ENCODE measurements at places on chromosomes 6 and 20. TPM values are rescaled to one million over a fixed set of nuclear protein-coding genes. Genes with fewer than 3 reads are reported as not detected.

The MOG gene
- not detected for total RNA-seq

DNA sequence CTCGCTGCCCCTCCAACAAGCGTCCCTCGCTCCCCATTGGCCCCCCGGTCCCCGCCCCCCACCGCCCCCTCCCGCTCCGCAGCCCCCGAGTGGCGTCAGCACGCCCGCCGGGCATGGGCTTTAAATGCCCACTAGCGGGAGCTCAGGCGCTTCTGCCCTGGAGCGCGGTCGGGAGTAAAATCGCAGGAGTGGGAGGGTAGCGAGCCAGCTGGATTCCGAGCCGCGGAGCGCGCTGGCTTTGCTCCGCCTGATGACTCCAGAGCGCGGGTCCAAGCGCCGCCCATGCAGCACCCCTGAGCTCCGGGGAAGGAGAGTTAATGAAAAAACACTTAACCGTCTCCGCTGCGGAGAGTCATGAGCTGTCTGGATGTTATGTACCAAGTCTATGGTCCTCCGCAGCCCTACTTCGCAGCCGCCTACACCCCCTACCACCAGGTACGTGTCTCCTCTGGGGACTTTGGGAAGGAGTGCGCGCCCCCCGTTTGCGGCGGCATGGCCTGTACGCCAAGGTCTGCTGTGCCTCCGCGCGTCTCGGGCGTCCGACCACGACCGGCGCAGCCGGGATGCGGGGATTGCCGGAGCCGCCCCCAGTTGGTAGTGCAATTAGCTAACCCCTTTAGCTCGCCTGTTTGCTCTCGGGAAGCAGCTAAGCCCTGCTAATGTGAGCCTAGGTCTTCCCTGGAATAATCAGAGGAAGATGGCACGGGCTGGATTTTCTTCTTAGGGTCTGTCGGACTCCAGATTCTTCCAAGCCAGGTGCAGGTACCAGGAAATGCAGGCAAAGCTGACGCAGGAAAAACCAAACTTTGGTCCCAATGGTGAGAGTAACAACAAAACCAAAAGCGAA, at the start of gene VGLL2:
TSS of gene VGLL2 (plus strand) at position 149 of the 847 bp plus-strand sequence. CDS start at position 355, 206 bp downstream.
- no peak for DNase-seq

DNA sequence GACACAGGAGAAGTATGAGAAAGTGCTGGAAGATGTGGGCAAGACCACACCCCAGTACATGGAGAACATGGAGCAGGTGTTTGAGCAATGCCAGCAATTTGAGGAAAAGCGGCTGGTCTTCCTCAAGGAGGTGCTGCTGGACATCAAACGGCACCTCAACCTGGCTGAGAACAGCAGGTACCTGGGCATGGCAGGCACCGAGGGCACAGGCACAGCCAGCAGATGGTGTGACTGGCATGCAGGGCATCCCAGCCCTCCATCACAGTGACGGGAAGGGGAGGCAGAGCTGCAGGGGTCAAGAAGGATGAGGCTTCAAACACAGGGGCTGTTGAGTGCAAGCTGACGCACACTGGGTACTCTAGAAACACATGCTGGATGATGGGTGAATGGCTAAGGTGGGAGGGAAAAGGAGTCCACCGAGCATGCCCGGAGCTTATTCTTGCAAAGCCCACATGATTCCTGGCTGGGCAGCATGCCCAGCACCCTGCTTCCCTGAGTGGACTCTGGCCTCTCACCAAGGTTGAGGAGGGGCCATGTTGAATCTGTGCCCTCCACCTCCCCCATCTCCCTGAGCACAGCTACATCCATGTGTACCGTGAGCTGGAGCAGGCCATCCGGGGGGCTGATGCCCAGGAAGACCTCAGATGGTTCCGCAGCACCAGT, 26.3 kb downstream of the SPDEF start:
- no peak for DNase-seq

- DNase-seq, result no peak
Measured at GRCh38 chr20:8335495-8336195, 203.6 kb downstream of the PLCB1 start.

The EEF1A2 gene
- 1.5 TPM for total RNA-seq

DNA sequence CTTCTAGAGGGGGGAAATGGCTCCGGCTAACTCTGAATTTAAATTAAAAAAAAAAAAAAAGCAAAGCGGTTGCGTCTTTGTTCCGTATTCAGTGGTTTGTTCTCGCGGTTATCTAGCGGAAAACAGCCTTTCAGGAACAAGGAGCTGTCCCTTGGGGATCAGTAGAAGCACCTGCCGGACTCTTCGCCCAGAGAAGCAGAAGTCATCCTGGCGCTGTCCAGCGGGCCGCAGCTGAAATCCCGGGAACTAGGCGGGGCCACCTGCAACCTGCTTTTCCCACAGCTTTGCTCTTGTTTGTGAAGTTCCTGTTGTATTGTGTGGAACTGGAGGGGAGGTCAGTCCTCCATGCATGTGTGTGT, 43.9 kb upstream of the GJE1 start:
- no peak for DNase-seq

DNA sequence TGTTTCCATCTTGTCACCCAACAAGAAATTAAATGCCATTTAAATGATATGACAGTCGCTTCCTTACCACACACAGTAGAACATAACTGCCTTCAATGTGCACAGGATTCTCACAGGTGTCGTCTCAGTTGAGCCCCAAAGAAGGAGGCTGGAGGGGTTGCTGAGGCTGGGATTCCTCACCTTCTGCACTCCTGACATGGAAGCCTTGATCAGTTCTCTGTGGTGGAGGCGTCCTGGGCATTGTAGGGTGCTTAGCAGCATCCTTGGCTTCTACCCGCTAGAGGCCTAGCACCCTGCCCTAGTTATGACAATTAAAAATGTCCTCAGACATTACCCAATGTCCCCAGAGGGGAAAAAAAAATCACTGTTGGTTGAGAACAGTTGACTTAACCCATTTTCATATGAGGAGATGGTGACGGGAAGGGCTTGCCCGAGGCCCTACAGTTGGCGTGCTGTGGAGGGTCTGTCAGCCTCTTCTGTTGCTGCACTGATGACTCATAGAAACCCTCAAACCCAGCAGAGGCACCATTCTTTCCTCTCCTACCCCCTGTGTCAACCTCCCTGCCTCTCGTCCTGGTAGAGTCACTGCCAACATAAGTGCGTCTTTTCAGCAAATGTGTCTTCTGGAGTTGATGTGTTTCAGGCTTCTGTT, 19.3 kb upstream of the ZNF831 start:
- no peak for DNase-seq

- DNase-seq, result no peak
Measured at GRCh38 chr20:57049296-57049695, 217.1 kb downstream of the BMP7 start.

The FOXP4 gene
- 7.6 TPM for total RNA-seq

- DNase-seq, result no peak
Measured at GRCh38 chr6:71388856-71389527, 100.4 kb downstream of the OGFRL1 start.

The ZBP1 gene
- total RNA-seq, result 10.4 TPM

DNA sequence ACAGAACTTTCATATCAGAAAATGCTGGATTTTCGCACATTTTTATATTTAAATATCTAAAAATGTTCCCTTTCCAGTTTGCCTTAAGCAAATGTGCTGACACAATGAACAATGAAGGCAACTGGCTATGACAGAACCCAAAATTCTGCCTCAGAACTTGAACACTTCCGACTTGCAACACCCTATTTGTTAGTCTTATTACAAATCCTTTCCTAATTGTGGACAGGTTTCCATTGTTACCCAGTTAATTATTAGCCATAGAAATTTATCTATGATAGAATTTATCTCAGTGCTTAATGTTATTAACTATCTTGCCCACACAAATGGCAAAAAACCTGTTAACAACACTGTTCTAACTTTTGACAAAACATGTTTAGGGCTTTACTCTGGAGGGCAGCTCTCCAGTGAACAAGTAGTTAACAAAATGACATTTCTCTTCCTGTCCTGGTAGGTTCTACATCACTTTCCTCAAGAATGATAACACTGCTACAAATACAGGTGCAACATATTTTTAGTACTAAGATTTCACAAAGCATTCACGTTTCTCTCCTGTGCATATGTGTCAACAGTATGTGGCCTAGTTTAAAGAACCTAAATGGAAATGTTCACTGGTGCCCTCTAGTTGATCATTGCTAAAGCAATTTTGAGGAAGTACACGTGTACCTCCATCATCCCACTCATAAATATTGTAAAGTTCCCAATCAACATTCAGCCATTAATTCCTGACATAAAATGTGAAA, 58.4 kb downstream of the HIVEP2 start:
- DNase-seq, result peak; percentile 53

DNA sequence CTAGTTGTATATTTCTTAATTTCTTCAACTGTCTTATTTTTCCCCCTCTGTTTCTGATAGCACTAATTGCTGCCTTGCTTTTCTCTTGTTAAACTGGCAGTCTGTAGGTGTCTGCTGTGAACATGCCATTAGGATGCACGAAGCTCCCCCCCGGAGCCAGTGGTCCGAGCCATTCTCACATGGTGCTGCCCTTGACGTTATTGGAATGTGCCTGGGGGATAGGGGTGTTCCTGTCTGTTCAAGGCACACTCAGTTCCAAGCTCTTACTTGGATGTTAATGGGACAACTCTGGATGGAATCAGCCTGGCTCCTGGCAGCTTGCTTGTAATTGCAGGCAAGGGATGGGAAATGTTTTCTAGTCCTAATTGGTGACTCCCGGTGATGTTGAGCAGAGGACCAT, 68.4 kb downstream of the RREB1 start:
- DNase-seq, result no peak

The CST2 gene
- total RNA-seq, result not detected

DNA sequence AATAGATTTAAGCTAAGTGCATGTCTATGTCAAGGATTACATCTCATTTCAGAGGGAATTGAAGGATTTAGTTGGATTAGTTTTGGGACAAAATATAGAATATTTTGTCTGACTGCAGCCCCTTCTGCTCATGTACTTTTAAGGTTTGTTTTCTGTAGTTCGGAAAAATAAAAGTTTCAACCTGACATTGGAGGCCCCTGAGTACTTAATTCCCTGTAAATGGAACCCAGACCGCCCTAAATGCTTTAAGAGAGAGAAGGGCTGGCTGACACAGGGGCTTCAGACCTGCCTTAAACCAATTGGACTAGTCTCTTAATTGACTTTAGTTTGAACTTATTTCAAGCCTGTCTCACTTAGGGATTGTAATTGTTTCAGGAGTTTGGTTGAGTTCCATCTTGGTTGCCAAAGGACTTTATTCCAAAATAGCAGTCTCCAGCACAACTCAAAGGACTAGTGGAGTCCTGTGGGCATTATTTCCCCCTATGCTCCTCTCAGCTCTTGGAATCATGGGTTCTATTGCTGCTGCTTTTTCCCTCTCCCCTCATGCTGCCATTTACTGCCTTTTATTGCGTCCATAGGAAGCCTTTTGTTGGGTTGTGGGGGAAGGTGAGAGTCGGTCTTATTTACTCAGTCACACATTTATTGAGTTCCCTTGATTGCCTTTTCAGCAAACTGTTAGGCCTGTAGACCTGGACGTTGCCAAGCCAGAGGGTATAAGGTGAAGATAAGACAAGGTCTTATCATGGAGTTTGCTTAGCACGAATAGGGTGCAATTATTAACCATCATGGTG, 14.5 kb downstream of the BRD2 start:
- DNase-seq, result no peak

DNA sequence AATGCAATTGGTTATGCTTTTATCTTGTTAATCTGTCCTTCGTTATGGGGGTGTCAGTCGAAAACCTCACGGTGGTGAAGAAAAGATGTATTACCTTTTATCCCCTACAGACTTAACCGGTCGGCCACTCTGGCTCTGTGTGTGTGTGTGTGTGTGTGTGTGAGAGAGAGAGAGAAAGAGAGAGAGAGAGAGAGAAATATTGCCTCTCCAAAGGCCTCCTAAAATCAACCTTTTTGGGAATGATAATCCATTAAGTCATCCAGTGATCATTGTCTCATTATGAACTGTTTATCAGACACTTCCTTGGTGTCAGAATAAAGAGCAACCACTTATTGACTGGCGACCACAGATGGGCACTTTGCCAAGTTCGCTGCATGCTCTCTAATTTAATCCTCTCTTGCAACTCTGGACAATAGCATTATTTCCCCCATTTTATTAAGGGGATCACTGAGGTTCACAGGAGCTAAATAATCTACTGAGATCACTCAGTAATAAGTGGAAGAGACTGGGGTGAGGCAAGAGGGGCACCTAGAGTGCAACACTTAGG, 30.7 kb downstream of the SLC35D3 start:
- no peak for DNase-seq

DNA sequence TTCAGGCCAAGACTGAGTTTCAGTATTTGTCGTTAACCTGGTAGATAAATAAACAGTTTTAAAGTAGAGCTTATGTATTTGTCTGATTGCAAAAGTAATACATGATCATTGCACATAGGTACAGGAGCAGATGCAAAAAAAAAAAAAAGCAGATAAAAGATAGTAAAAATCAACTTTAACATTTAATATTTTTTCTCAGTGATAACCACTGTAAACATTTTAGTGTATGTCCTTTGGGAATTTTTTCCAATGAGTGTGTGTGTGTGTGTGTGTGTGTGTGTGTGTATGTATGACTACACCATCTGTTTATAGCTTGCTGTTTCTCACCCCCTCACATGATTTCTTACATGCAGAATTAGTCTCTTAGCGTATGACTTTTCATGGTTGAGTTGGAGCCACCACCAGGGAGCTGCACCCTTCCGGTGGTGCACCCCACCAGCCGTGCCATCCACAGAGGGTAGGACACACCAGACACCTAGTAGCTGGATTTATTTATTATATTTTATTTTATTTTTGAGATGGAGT, 26.3 kb downstream of the WRNIP1 start:
- DNase-seq, result no peak

DNA sequence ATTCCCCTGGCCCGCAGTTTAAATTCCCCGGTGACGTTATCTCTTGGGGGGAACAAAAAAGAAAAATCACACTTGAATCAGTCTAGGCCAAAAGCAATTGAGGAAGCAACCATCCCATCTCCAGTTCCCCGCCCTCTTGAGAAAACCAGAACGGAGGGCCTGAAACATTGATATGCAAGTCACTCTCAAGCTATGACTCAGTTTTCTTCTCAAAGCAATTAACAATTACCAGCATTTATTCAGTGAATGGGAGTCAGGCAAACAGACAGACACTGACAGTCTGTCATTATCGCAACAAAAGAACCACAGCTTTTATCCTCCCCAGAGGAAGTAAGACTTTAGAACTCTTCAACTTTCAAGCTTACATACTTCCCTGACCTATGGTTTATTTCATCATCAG, 100.9 kb downstream of the OPRM1 start:
- no peak for DNase-seq

The FAM229B gene
- total RNA-seq, result 2.0 TPM

The SULF2 gene
- total RNA-seq, result 0.43 TPM

Measured in naive thymus-derived CD4-positive, alpha-beta T cell (primary cell).